Spinal cord (tissue), 10 donors: ENCODE measurements at places on chromosomes 7 and 10.

DNA sequence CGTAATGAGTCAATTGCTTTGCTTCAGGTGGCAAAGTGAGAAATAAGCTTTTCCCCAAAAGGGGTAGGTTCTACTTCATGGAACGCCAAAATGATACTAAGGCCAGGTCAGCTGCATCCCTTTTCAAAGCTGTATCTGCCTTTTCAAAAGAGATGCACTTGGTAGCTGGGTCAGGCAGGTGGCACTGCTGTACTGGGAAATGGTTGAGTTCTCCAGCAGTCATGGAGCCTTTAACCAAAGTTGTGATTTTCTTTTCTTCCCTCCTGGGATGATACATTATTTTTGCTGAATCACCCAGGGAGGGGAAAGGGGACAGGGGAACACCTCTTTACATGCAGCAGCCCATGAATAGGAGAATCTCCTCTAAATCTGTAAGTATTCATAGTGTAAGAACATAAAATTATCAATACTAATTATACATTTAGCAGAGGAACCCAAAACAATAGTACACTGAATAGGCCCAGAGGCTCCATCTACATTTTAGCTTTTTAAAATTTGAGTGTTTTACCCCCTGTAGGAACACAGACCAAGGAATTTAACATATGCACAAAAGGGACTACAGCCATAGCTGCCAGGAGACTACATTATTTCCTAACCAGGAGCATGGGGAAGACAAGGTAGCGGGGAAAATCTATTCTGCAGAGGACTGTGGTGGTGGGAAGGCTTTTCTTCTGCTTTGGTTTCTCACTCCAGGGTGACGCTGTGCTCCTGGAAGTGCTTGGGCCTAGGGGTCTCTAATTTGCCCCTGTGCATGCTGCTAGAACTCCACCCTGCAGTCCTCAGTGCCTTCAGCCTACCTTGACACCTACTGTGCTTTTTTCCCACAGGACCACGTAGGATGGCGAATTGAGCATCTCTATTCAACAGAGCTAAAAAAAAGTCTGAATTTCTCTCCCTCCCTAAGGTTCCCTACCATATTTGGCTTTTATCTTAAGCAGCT, 6.4 kb upstream of the GPR22 start:
- DNase-seq: no peak

DNA sequence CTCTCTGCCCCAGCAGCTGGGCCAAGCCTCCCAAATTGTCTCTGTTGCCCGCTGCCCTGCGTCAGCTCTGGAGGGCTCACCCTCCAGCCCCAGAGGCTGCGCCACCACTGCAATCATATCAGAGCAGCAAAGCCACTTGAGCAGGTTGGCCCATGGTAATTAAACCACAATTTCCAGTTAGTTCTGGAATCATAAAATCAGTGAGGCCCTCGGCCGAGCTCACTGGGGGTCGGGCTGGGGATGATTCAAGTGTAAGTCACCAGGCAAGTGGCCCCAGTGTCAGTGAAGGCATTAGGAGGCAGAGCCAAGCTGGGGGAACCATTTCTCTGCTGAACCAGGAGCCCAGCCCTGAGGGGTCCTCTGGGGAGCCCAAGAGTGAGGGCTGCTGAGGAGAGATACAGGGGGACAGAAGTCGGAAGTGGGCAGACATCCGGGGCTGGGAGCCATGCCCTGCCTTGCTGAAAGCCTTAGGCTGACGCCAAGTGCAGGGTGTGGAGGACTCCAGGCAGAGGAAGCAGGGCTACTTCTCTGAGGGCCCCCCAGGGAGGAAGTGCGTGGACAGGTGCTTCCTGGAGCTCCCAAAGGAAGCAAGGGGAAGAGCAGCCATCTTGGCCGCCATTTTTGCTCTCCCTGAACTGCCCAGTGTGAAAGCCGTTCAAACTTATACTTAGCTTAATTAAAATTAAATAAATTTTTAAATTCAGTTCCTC, 29.5 kb upstream of the SLC29A3 start:
- no peak for DNase-seq

GRCh38 chr7:126608339-126608776, 644.4 kb downstream of the GRM8 start:
- DNase-seq: no peak

- no peak for DNase-seq
These were observed 387.6 kb upstream of the NRP1 start for GRCh38 chr10:33722067-33722466.

DNA sequence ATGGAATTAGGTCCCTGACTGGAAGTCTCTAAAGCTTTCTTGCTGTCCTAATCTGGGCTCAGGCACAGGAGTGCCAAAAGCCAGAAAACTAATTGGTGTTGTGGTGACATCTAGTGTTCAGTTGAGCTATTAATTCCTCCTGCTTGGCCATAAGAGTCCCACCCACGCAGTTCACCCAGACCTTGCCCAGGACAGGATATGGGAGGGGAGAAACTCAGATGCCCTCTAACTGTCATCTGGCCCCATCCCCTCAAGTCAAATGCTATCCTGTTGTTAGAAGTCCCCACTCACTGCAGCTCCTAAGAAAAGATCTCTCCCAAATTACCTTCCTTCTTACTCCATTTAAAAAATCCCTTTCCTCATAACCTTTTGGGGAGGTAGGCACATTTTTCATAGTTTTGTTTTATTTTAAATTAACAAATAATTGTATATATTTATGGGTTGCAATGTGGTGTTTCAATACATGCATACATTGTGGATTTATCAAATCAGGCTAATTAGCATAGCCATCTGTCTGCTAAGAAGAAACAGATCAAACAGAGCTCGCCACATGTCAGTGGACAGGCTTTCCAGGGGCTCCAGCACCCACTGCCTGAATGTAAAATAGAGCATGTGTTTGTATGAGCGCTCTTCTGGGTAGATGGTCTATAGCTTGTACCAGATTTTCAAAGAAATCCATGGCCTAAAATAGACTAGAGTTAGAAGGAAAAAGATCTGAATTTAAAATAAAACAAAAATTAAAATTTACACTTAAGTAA, 84.0 kb downstream of the GSAP start:
- peak; percentile 96 for DNase-seq
